ENCODE measurements at places on chromosomes 6 and 20. TPM values are rescaled to one million over a fixed set of nuclear protein-coding genes. Genes with fewer than 3 reads are reported as not detected.

- DNase-seq, result no peak
Measured at GRCh38 chr20:36941401-36941835, 10.1 kb downstream of the SAMHD1 start.

DNA sequence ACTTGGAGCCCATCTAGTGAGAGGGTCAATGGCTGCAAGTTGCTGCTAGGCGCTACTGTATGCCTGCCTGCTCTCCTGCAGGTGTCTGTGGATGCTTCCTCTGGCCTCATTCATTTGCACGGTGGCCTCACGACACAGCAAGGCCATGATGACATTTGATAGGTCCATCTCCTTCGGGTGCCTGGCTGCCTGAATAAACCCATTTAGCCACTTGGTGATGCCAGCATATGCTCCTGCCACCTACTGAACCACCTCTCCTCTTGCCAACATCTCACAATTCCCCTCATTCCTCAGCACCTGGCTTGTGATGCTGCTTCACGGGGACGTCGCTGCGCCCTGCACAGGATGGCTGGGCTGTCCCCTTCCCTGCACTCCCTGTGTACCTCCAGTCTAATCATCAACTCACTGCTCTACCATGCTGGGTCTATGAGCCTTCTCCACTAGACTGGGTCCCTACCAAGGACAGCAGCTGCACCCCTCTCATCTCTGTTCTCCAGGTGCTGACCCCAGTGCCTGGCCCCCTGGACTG is 51.1 kb downstream of the AGPAT4 start:
- DNase-seq, result no peak

- no peak for DNase-seq
Measured at GRCh38 chr6:20227350-20227749, 15.1 kb upstream of the MBOAT1 start.

The KIF25 gene
- not detected for total RNA-seq

The CD93 gene
- 1.2 TPM for total RNA-seq

All from activated T-helper 1 cell treated with anti-CD3 and anti-CD28 coated beads, Interleukin-12 subunit alpha, Interleukin-12 subunit beta, Interleukin-2, Interleukin-4 antibody, amounts not matched to agents 30 ng/mL and 10 ng/mL and 1 ng/mL, durations not matched to agents 14 hours and 24 hours and 36 hours (primary cell).